ENCODE measurements at places on chromosomes 6 and 20. TPM values are rescaled to one million over a fixed set of nuclear protein-coding genes. Genes with fewer than 3 reads are reported as not detected.

DNA sequence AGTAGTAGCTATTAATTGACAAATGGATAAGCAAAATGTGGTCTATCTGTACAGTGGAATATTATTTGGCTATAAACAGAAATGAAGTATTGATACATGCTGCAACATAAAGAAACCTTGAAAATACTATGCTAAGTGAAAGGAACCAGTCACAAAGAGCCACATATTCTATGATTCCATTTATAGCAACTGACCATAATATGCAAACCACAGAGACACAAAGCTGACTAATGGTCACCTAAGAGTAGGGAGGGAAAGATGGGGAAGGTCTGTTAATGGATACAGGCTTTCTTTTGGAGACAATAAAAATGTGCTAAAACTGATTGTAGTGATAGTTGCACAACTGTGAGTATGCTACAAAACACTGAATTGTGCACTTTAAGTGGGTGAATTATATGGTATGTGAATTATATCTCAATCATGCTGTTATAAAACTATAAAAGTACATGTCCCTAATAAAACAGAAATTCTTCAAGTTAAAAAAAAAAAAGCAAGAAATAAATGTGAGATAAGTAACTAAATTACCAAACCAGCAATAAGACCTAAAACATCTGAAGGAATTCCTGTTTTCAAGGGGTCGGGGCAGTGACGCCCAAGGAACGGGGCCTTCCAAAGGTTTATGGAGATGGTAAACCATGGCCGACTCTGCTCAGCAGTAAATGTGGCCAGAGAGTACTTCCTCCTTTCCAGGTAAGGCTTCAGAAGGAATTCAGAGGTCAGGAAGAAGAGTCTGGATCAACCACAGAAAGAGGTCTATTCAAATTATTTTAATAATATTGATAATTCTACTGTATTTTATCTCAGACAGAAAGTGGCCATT, 75.4 kb downstream of the ARHGAP18 start:
- peak overlapping the region; percentile 0 for H3K27ac ChIP-seq
- H3K4me1 ChIP-seq: peaks cover 26% of the 10 kb centered on the region
- DNase-seq: no peak
- H3K27me3 ChIP-seq: no peaks in the 10 kb centered on the region
- peaks cover 37% of the 10 kb centered on the region for H3K36me3 ChIP-seq

- no peak overlapping the region for H3K4me3 ChIP-seq
- DNase-seq: no peak
- no peak overlapping the region for H3K27ac ChIP-seq
- no peaks in the 10 kb centered on the region for H3K4me1 ChIP-seq
- no peaks in the 10 kb centered on the region for H3K36me3 ChIP-seq
- H3K27me3 ChIP-seq: no peaks in the 10 kb centered on the region
Observed at GRCh38 chr6:153275997-153276396, 144.9 kb upstream of the RGS17 start.

GRCh38 chr6:15434263-15434662, 188.4 kb downstream of the JARID2 start:
- no peaks in the 10 kb centered on the region for H3K27me3 ChIP-seq
- H3K36me3 ChIP-seq: no peaks in the 10 kb centered on the region
- H3K4me1 ChIP-seq: peaks cover 34% of the 10 kb centered on the region
- no peak overlapping the region for H3K27ac ChIP-seq

GRCh38 chr20:17969278-17969883, 563 bp downstream of the MGME1 start:
- H3K36me3 ChIP-seq: no peaks in the 10 kb centered on the region
- H3K4me3 ChIP-seq: peak overlapping the region; percentile 84
- peak; percentile 51 for DNase-seq
- peaks cover 54% of the 10 kb centered on the region for H3K4me1 ChIP-seq
- H3K27me3 ChIP-seq: no peaks in the 10 kb centered on the region
- H3K27ac ChIP-seq: peak overlapping the region; percentile 99

GRCh38 chr6:26441977-26442376, 1.7 kb downstream of the BTN3A3 start:
- H3K27ac ChIP-seq: no peak overlapping the region
- peaks cover 15% of the 10 kb centered on the region for H3K4me1 ChIP-seq
- DNase-seq: no peak
- H3K27me3 ChIP-seq: no peaks in the 10 kb centered on the region
- peaks cover 6% of the 10 kb centered on the region for H3K36me3 ChIP-seq
- H3K4me3 ChIP-seq: no peak overlapping the region

C20orf202 gene
- not detected for total RNA-seq

- DNase-seq: no peak
- H3K4me1 ChIP-seq: no peaks in the 10 kb centered on the region
- H3K4me3 ChIP-seq: no peak overlapping the region
- H3K27ac ChIP-seq: no peak overlapping the region
- H3K36me3 ChIP-seq: no peaks in the 10 kb centered on the region
Observed at GRCh38 chr20:24364482-24364881, 104.9 kb upstream of the SYNDIG1 start.

DNA sequence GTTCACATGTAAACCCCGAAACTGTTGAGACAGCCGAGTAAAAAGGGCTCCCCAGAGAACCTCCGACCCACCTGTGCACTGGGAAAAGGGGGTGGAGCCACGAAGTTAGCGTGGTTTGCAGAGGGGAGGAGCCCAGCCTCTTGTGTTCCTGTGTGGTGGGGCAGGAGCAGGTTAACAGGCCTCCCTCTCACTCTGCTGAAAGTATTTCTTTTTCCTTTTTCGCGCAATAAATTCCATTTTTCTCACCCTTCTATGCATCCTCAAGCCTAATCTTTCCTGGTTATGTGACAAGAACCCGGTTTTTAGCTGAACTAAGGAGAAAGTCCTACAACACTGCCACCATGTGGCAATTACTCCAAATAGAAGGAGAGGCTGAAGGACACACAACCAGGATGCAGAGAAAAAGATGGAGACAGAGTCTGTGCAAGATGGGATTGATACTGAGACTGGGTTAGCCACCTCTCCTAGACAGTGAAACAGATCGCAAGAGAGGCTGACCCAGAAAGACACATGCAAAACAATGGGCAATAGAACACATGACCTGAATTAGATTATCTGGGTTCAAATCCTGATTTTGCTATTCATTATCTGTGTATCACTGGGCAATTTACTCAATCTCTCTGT, 168.7 kb upstream of the PRSS16 start:
- H3K4me1 ChIP-seq: peaks cover 4% of the 10 kb centered on the region
- DNase-seq: peak; percentile 42
- no peak overlapping the region for H3K4me3 ChIP-seq
- H3K27ac ChIP-seq: no peak overlapping the region
- no peaks in the 10 kb centered on the region for H3K36me3 ChIP-seq
- peaks cover 4% of the 10 kb centered on the region for H3K27me3 ChIP-seq

GRCh38 chr6:119002069-119002468, 67.1 kb upstream of the MCM9 start:
- H3K27ac ChIP-seq: no peak overlapping the region
- H3K27me3 ChIP-seq: no peaks in the 10 kb centered on the region
- no peaks in the 10 kb centered on the region for H3K36me3 ChIP-seq

- no peak overlapping the region for H3K27ac ChIP-seq
- no peaks in the 10 kb centered on the region for H3K27me3 ChIP-seq
- H3K4me1 ChIP-seq: no peaks in the 10 kb centered on the region
- no peaks in the 10 kb centered on the region for H3K36me3 ChIP-seq
- no peak overlapping the region for H3K4me3 ChIP-seq
Observed at GRCh38 chr6:13836170-13836569, 21.8 kb upstream of the MCUR1 start.

DNA sequence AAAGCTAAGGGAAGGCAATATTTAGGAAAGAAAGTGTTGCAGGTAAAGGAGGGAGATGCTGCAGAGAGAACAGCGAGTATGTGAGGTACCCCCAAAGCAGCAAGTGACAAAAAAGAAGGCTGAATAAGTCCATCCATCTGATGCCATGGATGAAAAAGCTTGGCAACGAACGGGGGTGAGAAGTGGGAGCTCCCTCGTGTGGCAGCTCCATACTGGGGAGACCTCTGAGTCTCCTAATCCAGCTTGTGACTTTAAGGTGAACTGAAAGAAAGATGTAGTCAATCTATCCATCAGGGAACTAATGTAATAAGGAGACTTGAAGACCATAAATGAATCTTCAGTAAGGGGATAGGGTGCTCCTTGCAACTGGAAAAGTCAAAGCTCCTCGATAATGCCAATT, 156.6 kb downstream of the OTOR start:
- no peak overlapping the region for H3K4me3 ChIP-seq
- H3K4me1 ChIP-seq: no peaks in the 10 kb centered on the region
- no peaks in the 10 kb centered on the region for H3K27me3 ChIP-seq
- DNase-seq: no peak

DNA sequence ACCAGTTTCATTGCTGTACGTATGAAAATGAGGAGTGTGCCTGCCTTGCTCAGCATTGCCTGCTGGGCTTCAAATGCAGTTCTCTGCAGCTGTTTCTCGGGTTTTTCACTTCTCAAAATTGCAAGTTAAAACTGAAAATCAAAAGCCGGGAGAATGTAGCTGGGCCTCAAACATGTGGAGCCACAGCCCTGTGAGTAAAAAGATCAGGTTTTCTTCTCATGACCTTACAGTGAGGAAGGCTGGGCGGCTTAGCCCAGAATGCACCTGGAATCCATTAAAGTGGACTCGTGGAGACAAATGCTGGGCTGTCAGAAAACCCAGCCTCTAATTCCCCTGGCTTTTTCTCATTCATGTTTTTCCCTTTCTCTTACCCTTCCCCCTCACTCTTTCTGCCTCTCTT, 34.4 kb downstream of the DSE start:
- H3K4me3 ChIP-seq: no peak overlapping the region
- H3K36me3 ChIP-seq: peaks cover 13% of the 10 kb centered on the region
- peak overlapping the region; percentile 87 for H3K27ac ChIP-seq
- peaks cover 47% of the 10 kb centered on the region for H3K4me1 ChIP-seq
- DNase-seq: no peak

DNA sequence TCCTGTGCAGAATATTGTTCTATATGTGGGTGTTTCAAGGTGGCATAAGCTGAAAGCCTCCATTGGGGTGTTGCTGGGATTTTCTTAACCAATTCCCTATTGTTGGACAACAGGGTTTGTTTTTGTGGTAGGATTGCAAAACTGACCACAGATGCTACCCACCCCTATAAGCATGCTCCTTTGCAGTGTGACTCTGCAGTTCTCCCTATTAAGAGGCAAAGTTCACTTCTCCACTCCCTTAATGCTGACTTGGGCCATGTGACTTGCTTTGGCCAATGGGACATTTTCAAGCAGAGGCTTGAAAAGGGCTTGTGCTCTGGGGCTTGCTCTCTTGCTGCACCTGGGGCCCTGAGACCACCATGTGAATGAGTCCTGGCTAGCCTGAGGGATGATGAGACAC, 8.5 kb upstream of the ANGPT4 start:
- peaks cover 4% of the 10 kb centered on the region for H3K27me3 ChIP-seq
- H3K4me3 ChIP-seq: no peak overlapping the region
- peaks cover 3% of the 10 kb centered on the region for H3K4me1 ChIP-seq
- H3K36me3 ChIP-seq: no peaks in the 10 kb centered on the region

BPIFA1 gene
- not detected for total RNA-seq

GSTA4 gene
- 36.2 TPM for total RNA-seq

DNA sequence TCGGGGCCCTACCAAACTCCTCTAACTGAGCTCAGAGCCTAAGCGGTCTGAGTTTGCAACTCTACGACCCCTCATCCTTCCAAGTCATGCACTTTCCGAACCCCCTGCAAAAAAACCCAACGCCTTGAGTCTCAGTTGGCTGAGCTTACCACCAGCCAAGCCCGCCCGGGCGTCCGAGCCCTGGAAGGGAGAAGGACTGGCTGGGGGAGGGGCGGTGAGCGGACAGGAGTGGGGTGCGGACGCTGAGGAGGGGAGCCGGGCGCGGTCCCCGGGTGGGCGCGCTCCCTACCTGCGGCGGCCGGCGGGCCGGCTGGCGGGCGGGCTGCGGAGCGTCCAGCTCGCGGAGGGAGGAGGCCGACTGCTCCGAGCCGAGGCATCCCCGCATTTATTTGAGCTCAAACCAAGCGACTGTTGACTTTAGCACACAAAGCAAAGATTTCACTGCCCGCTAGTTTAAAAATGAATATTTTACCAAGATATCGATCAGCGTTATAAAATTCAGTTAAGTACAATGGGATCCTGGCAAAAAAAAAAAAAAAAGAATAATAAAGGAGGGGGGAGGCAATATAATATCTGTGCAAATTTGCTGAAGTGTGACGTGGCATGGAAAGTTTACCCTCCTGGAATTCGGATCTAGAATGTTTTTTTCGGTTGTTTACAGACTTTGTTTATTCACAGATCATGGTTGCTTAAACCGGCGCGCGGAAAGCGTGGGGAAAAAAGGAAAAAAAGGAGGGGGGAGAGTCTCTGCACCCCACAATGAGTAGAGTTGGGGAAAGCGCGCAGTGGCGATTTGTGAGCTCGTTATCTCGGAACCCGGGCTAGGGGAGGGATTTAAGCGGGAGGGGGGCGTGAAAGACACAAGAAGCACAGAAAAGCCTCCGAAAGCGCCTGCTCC, 5.9 kb downstream of the FOXA2 start:
- no peaks in the 10 kb centered on the region for H3K4me1 ChIP-seq
- no peak overlapping the region for H3K27ac ChIP-seq
- no peak overlapping the region for H3K4me3 ChIP-seq
- peaks cover 11% of the 10 kb centered on the region for H3K27me3 ChIP-seq
- H3K36me3 ChIP-seq: no peaks in the 10 kb centered on the region
- DNase-seq: no peak

TBX18 gene
- 64.1 TPM for total RNA-seq

GRCh38 chr6:2375443-2375842, 130.0 kb upstream of the GMDS start:
- no peak for DNase-seq
- no peaks in the 10 kb centered on the region for H3K27me3 ChIP-seq
- peaks cover 38% of the 10 kb centered on the region for H3K4me1 ChIP-seq
